ENCODE measurements at places on chromosomes 4 and X. TPM values are rescaled to one million over a fixed set of nuclear protein-coding genes. Genes with fewer than 3 reads are reported as not detected.

PDCL2 gene
- not detected for total RNA-seq

CSTF2 gene
- total RNA-seq: 17.9 TPM

PRR32 gene
- not detected for total RNA-seq

DNA sequence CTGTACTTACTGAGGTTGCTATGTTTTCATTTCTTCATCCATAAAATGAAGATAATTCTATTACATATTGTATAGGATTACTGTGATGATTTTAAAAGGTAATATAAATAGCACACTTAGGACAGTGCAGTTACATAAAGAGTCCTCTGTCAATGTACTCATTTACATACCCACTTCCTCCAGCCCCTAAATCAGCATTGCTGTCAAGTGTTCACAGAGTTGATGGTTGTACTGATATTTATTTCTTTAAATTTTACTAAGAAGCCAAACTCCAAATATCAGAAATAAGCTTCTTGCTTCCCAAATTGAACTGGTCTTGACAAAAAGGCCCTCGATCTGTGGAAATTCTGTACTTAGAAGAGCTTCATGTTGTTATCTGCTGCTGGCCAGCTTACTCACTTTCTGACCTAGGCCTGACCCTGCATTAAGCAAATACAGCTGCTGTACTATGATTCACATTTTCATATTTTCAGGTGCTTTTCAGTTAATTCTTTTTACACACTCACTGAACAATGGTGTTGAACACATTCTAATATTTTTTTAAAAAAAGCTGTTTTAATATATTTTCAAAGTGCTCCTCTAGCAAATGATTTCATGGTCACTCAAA, 259.6 kb downstream of the UNC5C start:
- DNase-seq: peak; percentile 54

DNA sequence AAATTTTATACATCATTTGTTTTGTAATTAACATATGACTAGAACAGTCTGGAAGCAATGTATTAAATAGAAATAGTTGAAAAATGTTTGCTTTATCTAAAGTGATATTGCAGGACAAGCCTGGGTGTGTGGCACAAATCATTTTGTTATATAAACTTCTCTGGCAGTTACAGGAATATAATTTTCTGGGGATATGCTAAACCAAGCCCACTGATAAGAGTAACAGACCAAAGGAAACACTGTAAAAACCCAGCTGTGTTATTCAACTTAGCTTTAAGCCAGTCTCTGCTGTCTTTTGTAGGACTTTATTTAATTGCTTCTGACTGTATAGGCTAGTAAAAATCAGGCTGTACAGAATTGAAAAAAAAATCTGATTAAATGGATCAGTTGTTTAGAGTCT, 156.2 kb downstream of the NR3C2 start:
- DNase-seq: no peak

GRCh38 chr4:117249333-117249732, 164.0 kb upstream of the TRAM1L1 start:
- no peak for DNase-seq

GRCh38 chr4:52052475-52052780, 1.3 kb downstream of the SPATA18 start:
- DNase-seq: no peak

Data from glomerular endothelial cell (primary cell).